Fibroblast of pulmonary artery (primary cell): ENCODE measurements at places on chromosomes 11 and 22.
A peak's percentile ranks its signal among the peaks of the same experiment; 100 is the strongest.

- no peak for DNase-seq
Observed at GRCh38 chr11:127866109-127866508, 721.2 kb downstream of the ETS1 start.

DNA sequence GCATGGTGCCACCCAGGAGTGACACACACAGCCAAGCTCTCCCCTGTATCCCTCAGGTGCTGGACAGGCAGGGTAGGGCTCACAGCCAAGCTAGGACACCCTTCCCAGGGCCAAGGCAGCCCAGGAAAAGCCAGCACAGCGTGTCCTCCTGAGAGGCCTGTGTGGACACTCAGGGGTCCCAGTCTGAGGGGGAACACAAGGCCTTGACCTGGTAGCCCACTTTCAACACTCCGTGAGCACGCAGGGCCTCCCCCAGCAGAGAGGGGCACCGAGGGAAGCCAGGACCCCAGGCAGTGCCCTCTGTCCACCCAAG is 24.9 kb downstream of the OSBPL5 start:
- DNase-seq, result no peak

DNA sequence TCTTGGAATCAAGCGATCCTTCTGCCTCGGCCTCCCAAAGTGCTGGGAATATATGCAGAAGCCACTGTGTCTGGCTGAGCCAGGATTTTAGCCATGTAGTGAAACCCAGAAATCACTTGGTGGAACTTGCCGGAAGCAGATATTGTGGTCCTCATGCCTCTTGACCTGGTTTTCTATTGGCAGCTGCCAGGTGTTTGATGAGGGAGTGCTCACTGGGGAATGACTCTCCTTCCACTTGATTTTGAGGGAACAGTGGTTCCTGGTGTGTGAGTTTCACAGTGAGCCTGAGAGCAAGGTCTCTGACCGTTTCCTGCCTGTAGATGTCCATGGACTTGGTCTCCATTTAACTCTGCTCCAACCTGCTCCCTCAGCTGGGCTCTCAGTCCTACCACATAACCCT is 34.7 kb upstream of the ELF5 start:
- DNase-seq, result no peak

DNA sequence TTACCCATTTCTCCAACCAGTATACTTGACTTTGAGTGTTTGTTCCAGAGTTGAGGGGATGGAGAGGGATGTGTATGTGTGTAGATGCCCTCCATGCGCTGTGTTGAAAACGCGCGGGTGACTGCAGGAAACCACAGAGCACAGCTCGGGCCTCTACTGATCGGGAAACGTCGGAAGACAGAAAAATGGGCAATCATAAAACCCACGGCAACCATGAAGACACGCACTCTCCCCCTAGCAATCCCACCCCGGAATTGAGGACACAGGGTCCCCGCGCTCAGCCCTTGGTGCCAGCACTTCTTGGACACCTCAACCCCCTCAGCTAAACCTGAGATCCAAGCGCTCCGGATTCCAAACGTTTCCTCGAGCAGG is 251 bp upstream of the UQCC3 start:
- no peak for DNase-seq

GRCh38 chr11:8219257-8220021 is 44.2 kb downstream of the LMO1 start:
- peak; percentile 67 for DNase-seq

- no peak for DNase-seq
Observed at GRCh38 chr11:14954581-14954980, 17.6 kb downstream of the CALCA start.

GRCh38 chr22:31923747-31924146 is 20.6 kb upstream of the YWHAH start:
- DNase-seq, result no peak

- no peak for DNase-seq
Observed at GRCh38 chr22:38230916-38231315, 29.1 kb downstream of the MAFF start.

DNA sequence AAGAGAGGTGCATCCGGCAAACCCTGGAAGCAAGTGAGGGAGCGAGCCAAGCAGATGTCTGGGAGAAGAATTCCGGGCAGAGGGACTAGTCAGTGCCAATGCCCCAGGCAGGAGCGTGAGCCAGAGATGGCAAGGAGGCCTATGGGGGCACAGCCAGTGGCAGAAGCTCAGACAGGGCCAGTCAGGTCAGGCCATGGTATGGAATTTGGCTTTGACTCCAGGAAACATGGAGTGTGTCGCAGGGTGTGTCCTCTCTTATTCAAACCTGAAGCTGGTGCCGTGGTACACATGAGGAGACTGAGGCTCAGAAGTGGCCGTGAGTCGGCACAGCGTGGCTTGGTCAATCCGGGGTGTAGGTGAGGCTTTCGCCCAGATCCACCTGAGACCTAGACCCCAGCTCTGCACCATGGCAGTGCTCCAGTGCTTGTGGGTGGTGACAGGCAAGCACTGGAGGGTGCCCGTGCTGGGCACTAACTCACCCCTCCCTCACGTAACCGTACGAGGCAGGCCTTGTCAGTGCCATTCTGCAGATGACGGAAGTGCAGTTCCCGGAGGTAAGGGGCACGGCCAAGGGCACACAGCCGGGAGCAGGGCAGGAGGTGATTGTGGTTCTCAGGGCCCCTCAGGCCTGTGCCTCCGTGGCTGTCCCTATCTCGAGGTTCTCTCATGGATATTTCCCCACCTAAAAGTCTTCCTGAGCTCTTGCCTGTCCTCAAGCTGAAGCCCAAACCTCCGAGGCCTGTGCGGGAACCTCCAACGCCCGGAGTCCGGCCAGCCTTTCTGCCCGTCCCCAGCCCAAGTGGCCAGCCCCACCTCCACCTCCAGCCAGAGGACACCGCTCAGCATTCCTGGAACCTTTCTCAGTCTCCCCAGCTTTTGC is 10.6 kb upstream of the SPI1 start:
- no peak for DNase-seq

DNA sequence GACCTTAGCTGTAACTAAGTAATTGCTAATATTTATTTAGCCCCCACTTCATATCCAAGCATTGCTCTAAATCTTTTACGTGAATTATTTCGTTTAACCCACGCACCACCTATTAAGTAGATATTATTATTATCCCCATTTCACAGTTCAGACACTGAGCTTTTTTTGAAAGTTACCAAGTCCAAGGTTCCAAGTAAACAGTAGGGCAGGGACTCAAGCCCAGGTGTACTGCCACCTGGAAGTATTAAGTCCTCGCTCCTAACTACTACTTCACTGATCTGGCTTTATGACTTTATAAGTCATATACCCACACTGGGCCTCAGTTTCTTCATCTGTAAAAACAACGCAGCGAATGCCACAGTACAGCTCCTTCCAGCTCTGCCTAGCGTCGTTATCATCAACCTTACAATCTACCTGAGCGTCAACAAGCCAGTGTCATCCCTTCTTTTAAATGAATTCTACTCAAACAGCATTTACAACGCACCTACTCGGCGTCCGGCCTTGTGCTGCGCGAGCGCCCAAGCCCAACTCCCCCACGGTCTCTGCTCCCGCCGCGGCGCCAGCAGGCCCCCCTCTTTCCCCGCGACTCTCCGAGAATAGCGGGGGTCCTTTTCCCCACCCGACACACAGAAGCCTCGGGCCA is 624 bp downstream of the TMEM41B start:
- peak; percentile 11 for DNase-seq

DNA sequence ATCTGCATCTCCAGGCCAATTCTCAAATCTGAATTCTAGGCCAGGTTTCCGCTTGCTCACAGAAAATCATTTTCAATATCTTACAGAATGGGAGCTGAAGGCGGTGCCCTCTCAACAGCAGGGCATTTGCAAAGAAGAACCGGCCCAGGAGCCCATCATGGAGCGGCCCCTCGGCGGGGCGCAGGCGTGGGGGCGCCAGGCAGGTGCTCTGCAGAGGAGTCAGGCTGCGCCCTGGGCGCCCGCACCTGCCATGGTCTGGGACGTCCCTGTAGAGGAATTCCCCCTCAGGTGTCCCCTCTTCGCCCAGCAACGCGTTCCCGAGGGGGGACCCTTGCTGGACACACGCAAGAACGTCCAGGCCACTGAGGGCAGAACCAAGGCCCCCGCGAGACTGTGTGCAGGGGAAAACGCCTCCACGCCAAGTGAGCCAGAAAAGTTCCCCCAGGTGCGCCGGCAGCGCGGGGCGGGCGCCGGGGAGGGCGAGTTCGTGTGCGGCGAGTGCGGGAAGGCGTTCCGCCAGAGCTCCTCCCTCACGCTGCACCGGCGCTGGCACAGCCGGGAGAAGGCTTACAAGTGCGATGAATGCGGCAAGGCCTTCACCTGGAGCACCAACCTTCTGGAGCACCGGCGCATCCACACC is 11.5 kb downstream of the ZNF74 start:
- DNase-seq, result no peak

DNA sequence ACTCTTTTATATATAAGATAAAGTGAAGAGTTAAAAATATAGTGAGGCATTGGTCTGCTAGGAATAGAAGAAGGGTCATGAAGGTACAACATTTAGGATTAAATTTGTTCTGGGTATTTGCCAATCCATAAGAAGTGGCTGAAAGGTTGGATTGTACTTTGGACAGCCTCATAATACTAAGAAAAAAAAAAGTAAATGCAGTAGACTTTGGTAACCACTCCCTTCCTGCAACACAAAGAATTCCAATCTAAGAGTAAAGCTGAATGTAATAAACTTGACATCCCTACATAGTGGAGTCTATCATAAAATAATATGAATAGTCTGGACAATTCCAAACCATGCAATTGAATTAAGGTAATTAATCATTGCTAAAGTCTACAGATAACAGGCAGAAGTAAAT is 2294.4 kb downstream of the LRRC4C start:
- no peak for DNase-seq

DNA sequence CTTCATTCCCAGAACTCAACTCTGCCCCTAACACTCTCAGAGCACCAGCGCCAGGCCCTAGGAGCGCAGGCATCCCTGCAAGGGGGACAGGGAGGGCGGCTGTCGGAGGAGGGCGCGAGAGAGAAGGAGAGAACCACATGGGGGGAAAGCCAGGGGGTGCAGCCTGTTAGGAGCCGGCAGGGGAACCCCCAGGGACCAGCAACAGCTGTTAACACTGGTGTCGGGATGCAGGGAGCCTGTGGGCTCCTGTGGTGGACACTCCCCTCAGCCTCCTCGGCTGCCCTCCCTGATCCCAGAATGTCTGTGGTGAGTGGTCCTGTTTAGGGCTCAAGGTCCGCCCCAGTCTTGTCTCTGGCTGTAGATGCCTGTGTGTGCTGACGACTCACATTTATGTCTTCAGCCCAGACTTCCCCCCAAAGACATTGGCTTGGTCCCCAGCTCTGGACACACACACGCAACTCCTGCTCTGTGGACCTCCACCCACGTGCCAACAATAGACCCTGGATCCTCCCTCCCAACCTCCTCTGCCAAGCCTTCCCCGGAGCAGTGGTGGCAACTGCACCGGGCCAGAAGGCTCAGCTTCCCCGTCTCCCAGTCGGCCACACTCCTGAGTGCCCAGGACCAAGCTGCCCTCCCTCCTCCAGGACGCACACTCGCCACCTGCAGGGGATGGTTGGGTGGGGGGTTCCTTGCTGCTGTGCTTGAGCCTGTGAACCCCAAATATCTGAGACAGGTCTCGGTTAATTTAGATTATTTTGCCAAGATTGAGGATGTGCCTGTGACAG is 817 bp upstream of the IFITM5 start:
- DNase-seq, result no peak

DNA sequence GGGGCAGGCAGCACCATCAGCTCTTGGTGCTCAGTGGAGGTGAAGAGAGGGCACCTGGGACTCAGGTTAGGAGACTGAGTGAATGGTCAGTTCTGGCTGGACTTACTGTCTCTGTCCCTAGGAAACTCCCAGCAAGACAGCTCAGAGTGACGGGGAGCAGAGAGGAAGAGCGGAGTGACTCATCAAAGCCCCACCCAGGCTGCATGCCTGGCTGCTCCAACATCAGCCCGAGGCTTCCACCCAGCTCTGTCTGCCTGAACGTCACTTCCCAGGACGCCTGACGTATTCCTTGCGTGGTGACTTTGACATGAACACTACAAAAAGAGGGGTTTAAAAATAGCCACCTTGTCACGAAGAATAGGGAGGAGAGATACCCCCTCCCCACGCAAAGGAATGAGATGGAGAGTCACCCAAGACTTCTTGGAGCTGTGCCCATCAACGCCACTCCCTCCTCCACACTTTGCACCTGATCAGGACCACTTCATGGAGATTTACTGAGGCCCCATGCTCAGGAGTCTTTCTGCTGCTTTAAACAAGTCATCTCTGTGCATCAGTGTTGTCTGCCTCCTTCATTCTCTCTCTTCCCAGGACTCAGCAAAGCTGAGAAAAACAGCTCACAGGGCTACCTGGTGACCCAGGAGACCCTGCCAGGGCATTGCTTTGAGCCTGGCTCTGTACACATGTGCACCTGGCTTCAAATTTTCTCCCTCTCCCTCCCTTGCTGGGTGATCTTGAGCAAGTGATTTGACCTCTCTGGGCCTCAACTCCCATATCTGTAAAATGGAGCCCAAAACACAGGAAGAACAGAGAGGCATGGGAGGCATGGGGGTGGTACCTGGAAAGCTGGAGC is 83.1 kb downstream of the MN1 start:
- peak; percentile 97 for DNase-seq

- DNase-seq, result no peak
Observed at GRCh38 chr11:3207526-3208189, 11.0 kb downstream of the MRGPRG start.

- DNase-seq, result no peak
Observed at GRCh38 chr11:65658174-65659021, 4.3 kb downstream of the RELA start.

GRCh38 chr11:86547727-86548126 is 124.7 kb downstream of the ME3 start:
- peak; percentile 31 for DNase-seq

DNA sequence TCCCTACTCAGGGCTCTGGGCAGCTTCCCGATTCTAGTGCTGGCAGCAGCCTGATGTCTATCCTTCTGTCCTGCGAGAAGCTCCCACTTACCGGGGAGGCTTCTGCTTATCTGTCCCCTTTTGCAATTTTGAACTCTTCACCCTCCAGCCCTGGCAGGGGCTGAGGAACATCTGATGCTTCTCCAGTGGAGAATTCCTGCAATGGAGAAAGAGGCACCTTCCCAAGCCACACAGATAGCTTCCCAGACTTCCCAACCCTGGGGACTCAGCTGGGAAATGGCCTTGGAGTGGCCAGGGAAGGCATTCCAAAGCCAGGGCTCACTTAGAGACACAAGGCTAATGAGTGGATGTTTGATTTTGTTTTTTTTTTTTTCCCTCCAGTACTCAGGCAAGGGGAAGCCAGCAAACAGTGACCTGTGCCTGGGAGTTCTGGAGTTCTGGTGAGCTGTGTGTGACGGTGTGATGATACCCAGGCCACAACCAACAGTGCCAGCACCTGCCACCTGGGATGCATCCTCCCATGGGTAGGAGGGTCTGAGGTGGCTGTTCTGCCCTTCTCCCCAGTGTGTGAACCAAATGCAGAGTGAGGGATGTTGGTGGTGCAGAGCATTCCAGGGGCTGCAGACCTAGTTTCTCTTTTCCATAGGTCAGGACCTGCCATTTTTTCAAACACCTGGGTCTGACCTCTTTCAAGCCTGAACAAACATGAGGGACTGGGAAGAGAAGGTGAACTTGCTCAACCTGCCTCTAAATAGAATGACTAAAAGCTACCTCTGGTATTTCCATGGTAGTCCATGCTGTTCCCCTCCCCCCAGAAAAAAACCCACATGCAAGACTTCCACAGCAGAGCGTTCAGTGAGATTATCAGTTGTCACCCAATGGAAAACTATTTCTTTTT is 95.1 kb downstream of the CCDC81 start:
- no peak for DNase-seq

GRCh38 chr11:12565406-12565805 is 108.8 kb upstream of the TEAD1 start:
- DNase-seq, result no peak

GRCh38 chr11:37861671-37862070 is 1263.6 kb upstream of the RAG2 start:
- no peak for DNase-seq

GRCh38 chr11:103851166-103851651 is 185.2 kb upstream of the DDI1 start:
- DNase-seq, result peak; percentile 65
